ENCODE measurements at places on chromosomes 12 and 14.

- H3K27ac ChIP-seq = peak overlapping the region; percentile 36
- no peak for DNase-seq
- H3K36me3 ChIP-seq = peaks cover 12% of the 10 kb centered on the region
- no peaks in the 10 kb centered on the region for H3K27me3 ChIP-seq
- H3K4me3 ChIP-seq = no peak overlapping the region
Measured at GRCh38 chr12:24396224-24396623, 446.8 kb upstream of the SOX5 start.

- no peak overlapping the region for H3K4me3 ChIP-seq
- no peaks in the 10 kb centered on the region for H3K27me3 ChIP-seq
- H3K27ac ChIP-seq = no peak overlapping the region
- DNase-seq = no peak
- no peaks in the 10 kb centered on the region for H3K36me3 ChIP-seq
Measured at GRCh38 chr12:72493407-72493806, 221.2 kb downstream of the TRHDE start.

DNA sequence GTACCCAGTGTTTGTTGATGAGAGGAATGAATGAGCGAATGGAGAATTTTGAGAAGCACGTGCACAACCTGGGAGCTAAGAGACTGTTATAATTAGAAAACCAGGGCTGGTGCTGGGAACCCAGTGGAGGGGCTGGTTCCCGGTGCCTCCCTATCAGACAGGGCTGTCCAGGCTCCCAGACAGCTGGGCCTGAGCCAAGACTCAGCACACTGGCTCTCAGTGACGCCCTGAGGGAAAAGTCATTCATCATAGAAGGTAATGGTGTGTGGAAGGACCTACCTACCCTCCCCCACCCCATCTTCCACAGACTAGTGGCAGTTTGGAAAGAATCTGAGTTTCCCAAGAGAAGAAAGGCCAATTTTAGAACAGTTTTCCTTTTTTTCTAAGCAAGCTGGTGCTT lies 34.7 kb downstream of the KCNA5 start:
- DNase-seq = peak; percentile 23
- H3K27me3 ChIP-seq = peaks cover 19% of the 10 kb centered on the region
- no peaks in the 10 kb centered on the region for H3K36me3 ChIP-seq
- no peak overlapping the region for H3K4me3 ChIP-seq
- H3K27ac ChIP-seq = no peak overlapping the region

DNA sequence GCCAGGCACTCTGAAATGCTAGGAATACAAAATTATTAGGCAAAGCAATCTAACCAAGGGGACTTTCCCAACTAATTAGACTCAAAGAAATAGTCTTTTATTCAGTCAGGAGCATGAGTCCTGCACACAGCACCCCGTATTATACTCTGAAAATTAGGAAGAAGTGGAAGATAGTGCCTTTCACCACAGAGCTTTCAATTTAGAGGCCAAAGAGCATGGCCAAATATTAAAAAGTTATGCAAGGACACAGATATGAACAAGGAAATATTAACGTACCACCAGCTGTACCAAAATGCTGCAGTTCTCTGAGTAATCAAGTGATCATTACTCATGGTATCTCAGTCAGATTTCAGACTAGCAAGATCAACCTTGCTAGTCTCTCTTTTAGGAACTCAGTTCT lies 22.6 kb upstream of the MDM2 start:
- no peak overlapping the region for H3K4me3 ChIP-seq
- H3K27me3 ChIP-seq = peaks cover 4% of the 10 kb centered on the region
- no peak for DNase-seq
- no peak overlapping the region for H3K27ac ChIP-seq
- peaks cover 4% of the 10 kb centered on the region for H3K36me3 ChIP-seq
- H3K4me1 ChIP-seq = peaks cover 27% of the 10 kb centered on the region

- no peak for DNase-seq
- H3K4me1 ChIP-seq = peaks cover 36% of the 10 kb centered on the region
- no peak overlapping the region for H3K4me3 ChIP-seq
- H3K36me3 ChIP-seq = no peaks in the 10 kb centered on the region
- H3K27me3 ChIP-seq = no peaks in the 10 kb centered on the region
Measured at GRCh38 chr12:69095765-69096477, 143.4 kb upstream of the CPSF6 start.

GRCh38 chr12:113850309-113851056 lies 115.6 kb downstream of the RBM19 start:
- no peak for DNase-seq
- peaks cover 89% of the 10 kb centered on the region for H3K4me1 ChIP-seq
- peak overlapping the region; percentile 44 for H3K4me3 ChIP-seq
- no peak overlapping the region for H3K27ac ChIP-seq
- no peaks in the 10 kb centered on the region for H3K36me3 ChIP-seq
- peaks cover 8% of the 10 kb centered on the region for H3K27me3 ChIP-seq
